Stimulated activated CD4-positive, alpha-beta T cell treated with anti-CD3 and anti-CD28 coated beads, Interleukin-15, amount 100 ng/mL, for 1 hour (primary cell): ENCODE measurements at places on chromosomes 5 and 9.

- DNase-seq = no peak
Observed at GRCh38 chr5:124889486-124889825, 143.0 kb upstream of the ZNF608 start.

- no peak for DNase-seq
Observed at GRCh38 chr5:34676416-34676815, 20.3 kb downstream of the RAI14 start.

GRCh38 chr5:32195265-32195664, 21.1 kb upstream of the GOLPH3 start:
- DNase-seq = no peak

- no peak for DNase-seq
Observed at GRCh38 chr5:15105799-15106393, 234.3 kb upstream of the ANKH start.

- DNase-seq = no peak
Observed at GRCh38 chr5:67771791-67772190, 443.8 kb upstream of the PIK3R1 start.

GRCh38 chr5:147567917-147568598, 58.2 kb upstream of the DPYSL3 start:
- no peak for DNase-seq

DNA sequence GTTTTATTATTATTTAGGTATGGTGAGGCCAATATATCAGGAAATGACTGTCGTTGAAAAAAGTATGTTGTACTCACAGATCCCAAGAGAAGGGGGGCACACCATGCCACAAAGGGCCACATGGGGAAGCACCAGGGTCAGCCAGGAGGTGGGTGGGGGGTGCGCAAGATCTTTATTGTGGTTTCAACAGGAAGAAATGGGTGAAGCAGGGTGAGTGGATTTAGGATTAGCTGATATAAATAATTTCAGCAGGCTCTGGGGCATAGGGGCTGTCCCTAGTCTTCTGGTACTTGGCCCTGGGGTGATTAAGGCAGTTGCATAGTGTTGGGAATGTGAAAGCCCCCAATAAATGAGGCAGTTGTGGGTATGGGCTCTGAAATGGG, 8.6 kb downstream of the PDCD1LG2 start:
- DNase-seq = no peak

DNA sequence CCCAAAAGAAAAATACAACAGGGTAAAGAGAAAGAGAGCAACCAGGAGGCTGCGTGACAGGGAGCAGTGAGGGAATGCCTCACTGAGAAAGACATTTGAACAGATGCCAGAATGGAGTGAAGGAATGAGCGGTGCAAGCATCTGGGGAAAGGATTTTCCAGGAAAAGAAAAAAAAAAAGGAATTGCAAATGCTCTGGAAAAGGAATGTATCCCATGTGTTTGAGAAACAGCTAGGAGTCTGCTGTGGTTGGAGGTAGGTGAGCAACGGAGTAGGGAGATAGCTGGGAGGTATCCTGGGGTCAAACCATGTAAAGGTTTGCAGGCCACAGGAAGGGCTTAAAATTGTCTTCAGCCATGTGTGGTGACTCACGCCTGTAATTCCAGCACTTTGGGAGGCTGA, 23.6 kb upstream of the CEMIP2 start:
- no peak for DNase-seq

DNA sequence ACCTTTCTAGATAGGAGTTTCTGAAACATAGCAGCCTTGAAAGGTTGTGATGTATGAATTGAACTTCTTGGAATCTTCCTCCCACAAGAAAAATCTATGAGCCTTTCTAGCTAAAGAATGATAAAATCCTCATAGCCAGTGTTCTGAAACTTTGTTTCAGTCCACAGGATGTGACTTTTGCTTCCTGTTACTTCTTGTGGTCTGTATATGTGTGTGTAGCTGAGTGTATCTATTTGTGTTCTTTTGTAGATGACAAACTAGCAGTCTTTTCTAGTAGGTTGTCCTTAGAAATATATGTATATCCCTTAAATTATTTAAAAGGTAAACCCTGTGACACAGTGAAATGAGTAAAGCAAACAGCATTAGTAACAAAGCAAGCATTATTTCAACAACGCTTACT, 188.8 kb downstream of the MRPS30 start:
- DNase-seq = no peak

DNA sequence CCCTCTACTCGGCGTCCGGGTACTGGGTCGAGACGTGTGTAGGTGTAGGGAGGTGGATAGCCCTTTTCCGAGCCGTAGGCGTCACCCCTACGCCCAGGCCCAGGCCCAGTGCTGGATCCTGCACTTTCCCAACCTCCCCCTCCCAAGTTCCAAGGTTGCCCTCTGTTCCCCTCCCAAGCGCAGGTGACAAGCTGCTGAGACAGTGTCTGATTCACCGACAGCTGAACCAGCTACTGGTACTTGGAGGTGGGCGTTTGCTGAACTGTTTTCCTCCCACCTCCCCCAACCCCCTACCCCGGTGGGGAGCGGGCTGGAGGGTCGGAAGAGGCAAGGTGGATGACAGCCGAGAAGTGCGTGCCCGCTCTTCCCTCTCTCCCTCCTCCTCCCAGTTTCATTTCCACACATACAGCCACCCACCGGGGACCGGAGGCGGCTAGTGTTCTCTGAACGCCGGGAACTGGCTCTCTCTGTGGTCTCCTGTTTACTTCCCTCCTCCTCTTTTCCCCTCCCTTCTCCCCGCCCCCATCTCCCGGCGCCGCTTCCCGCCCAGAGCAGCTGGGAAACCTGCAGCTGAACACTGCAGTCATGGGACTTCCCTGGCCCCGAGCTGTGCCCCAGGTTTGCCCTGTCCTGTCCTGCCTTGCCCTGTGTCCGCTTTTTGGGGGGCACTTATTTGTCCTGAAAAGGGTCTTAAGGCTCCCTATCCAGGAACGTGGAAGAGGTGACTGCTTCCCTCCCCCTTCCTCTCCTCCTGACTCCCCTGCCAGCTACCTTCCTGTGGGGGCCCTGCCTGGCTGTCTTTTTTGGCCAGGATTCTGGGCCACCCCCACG, 6.2 kb upstream of the KLF9 start:
- no peak for DNase-seq
